Lung (tissue), 17 donors: ENCODE measurements at places on chromosomes 1 and 21.

- peak; percentile 69 for DNase-seq
Measured at GRCh38 chr1:153678519-153679336, at the start of gene NPR1. NPR1 (plus strand) TSS chr1:153678688; CDS start chr1:153679109, 421 bp downstream.

GRCh38 chr1:47448462-47449222 is 10.8 kb downstream of the FOXD2 start:
- no peak for DNase-seq

- DNase-seq: no peak
Measured at GRCh38 chr1:96557336-96557735, 164.2 kb upstream of the PTBP2 start.

DNA sequence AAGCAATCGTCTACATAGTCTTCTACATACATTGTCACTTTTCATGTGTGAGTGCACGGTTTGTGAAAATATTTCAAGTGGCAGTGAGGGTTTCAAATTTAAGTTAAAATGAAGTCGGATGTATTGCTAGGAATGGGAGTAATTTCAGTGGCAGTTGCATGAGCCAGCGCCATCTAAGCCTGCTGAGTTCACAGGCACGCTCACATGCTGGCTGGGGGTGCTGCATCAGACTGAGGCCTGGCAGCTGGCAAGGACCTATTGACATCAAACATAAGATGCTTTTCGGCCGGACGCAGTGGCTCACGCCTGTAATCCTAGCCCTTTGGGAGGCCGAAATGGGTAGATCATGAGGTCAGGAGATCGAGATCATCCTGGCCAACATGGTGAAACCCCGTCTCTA is 80.7 kb downstream of the UBE4B start:
- DNase-seq: no peak

- DNase-seq: peak; percentile 84
Measured at GRCh38 chr1:4755301-4755845, 101.0 kb downstream of the AJAP1 start.

- DNase-seq: no peak
Measured at GRCh38 chr1:116332451-116332850, 40.6 kb upstream of the ATP1A1 start.

GRCh38 chr21:17446737-17447136 is 66.1 kb upstream of the CXADR start:
- no peak for DNase-seq

- DNase-seq: no peak
Measured at GRCh38 chr1:29245261-29245660, 8.9 kb downstream of the PTPRU start.

DNA sequence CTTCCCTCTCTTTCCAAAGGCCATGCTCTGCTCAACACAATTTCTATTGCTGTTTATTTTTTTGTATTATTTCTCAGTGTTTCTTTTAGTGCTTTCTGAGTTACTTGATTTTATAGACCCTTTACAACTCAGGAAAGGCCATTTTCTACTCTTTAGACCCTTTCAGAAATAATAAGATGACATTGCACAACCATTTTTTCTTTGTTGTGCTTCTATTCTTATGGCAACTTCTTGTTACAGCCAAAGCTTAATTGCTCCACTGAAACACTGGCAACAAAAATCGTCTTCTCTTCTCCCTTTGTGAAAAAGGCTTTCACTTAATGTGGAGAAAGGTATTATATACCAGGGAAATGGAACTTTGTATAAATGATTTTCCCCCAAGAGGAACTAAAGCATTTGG is 39.0 kb upstream of the SAMSN1 start:
- DNase-seq: no peak

DNA sequence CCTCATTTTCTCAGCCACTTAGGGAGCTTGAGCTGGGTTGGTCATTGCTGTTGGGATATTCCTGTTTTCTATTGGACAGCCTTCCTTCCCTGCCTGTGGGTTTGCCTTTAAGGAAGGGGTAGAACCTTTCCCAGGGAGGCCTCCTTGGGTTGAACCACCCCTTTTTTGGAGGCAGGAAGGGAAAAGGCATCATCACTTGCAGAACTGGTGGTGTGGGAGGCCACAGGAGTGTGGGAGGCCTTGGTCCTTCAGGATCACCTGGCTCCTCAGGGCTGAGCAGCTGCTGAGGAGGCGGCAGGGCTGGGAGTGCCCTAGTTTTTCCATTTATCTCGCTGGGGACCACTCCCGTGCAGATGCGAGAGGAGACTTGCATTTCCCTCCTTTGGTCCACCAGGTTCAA is 667 bp upstream of the CYB561D1 start:
- no peak for DNase-seq

DNA sequence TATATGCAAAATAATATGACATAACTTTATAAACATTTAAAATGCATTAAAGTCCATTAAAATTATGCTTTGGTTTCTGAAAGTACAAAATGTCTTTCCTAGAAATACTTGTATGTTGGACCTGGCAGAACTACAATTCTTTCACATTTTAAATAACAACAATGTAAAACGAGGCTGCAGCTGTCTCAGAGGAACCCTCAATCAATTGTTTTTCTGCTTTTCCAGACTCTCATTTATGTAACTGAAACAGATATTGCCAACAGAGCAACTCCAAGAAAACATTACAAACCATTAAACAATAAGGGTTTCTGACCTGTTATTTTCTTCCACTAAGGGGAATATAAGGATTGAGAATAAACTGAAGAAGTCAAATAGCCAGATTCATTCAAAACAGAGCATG is 1193.4 kb downstream of the NCAM2 start:
- DNase-seq: no peak

- no peak for DNase-seq
Measured at GRCh38 chr1:22853651-22854185, 118.9 kb downstream of the LACTBL1 start.

GRCh38 chr1:101137144-101138126 is 99.4 kb upstream of the S1PR1 start:
- peak; percentile 65 for DNase-seq

DNA sequence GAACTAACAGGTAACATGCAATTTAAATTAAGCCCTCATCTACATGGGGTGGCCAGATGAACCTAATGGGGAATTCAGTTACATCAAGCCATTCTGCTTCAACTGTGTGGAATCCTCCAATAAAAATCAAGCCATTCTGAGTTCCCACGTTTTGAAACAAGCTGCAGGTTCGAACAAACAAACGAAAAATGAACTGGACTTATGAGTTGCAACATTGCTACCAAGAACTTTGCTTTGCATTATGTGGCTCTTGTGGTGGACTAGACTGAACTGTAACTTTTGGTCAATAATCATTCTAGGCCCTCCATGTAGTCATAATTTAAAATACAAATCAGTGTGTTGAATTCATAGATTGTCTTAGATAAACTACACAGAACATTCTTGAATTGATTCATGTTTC is 517.2 kb downstream of the PTBP2 start:
- DNase-seq: no peak

DNA sequence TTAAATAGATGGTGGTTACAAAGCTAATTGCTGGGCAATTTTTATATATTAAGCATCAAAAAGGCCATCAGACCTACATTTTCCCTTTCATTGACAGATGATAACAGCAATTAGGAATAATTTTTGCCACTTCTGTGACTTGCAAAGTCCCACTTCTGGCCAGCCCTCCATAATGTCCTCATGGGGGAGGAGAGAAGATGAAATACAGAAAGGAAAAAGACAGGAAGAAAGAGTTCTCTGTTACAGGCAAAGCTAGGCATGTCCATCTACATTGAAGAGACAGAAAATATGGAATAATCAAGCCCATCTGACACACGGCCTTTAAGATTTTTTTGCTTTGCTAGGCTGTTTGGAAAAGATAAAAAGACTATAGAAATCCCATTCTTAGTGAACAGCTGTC is 108.0 kb downstream of the ENAH start:
- DNase-seq: no peak

- no peak for DNase-seq
Measured at GRCh38 chr1:15226388-15227255, 20.4 kb upstream of the FHAD1 start.
